ENCODE measurements at places on chromosomes 3 and 15.
A peak's percentile ranks its signal among the peaks of the same experiment; 100 is the strongest.

GRCh38 chr15:101167411-101167752 lies 84.5 kb downstream of the CHSY1 start:
- DNase-seq: no peak

GRCh38 chr3:185825639-185826481 lies 1.0 kb upstream of the IGF2BP2 start:
- DNase-seq: peak; percentile 20

DNA sequence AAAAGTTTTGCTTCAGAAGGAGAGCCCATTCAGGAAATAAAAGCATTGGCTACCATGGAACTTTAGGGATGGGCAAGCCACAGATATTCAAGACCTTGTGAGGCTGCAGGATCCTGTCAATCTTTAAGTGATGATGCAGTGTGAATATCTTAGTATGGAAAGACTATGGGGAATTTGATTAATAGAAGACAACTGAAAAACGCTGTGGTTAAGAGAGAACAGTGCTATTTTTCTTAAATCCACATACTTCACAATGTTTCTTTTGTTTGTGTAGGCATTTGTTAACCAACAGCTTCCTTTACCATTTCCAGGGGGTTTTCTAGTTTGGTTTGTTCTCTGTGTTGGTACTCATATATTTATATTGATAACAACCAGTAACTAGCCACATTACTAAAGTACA lies 90.3 kb downstream of the TMEM212 start:
- DNase-seq: no peak

- DNase-seq: no peak
Measured at GRCh38 chr3:194064380-194065332, 71.3 kb upstream of the HES1 start.

Data from CD4-positive, alpha-beta T cell treated with Interleukin-21 for 1 hour (primary cell).